ENCODE measurements at places on chromosomes 2 and 18.

DNA sequence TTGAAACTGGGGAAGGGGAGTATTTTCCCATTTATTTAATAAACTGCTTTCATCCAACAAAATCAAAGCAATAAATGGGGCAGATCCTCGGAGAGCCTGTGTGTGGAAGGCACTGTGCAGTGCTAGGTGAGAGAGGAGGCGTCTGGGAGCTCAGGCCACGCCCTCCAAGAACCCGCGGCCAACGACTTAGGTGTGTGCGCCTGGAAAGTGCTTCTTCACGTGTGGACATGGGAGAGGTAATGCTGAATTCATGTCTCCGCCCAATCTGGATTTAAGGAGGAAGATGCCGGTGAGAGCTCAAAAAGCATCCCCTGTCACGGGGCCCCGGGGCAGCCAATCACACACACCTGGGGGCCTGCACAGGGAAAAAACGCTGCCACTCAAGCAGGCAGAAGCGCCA is 77.4 kb downstream of the HDAC4 start:
- DNase-seq, result no peak

- no peak for DNase-seq
Measured at GRCh38 chr2:152483276-152484063, 148.5 kb downstream of the FMNL2 start.

- no peak for DNase-seq
Measured at GRCh38 chr2:101847661-101848339, 144.0 kb upstream of the IL1R2 start.

DNA sequence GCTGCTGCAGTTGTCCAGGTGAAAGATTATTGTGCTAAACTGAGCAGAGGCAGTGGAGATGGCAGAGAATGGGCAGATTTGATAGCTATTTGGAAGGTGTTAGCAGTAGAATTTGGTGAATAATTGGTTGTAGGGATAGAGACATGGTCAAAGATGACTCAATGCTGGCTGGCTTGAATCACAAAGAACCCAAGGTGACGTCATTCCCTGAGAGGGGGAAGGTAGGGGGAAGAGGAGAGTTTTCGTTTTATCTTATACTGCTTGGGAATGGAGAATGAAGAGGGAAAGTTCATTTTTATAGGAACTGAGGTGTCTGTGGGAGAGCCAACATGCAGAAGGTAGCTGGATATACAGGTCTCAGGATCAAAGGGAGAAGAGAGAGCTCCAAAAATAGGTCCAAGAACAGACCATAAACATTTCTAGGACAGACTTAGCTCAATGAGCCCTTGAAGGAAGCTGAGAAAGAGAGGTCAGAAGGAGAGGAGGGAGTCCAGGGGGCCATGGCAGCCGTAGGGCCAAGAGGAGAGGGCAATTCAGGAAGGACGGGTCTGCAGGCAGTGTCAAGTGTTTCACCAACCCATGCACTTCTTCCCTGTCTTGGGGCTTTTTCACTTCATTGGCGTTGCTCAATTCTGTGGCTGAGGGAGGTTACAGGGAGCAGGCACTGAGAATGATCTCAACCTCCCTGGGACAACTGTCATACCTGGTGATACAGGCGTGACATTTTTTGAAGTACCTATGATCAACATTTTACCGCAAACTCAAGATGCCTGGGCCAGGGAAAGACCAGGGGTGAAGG is 281.3 kb downstream of the TDRD15 start:
- no peak for DNase-seq

DNA sequence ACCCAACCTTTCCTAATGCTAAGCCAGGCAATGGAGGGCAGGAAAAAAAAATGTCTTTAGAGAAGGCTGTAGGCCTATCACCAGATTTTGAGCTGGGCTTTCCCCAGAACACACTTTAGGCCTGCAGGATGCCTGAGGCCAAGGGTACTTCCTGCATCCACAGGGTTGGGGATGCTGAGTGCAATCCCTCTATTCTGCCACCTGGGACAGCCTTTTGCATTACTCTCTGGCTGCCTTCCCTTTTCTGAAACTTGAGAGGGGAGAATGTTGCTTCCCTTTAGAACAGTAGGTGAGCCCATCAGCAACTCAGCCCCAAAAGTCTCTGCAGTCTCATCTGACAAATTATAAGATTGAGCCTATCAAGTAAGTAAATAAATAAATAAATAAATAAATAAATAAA is 195.2 kb downstream of the SLC8A1 start:
- DNase-seq, result no peak

DNA sequence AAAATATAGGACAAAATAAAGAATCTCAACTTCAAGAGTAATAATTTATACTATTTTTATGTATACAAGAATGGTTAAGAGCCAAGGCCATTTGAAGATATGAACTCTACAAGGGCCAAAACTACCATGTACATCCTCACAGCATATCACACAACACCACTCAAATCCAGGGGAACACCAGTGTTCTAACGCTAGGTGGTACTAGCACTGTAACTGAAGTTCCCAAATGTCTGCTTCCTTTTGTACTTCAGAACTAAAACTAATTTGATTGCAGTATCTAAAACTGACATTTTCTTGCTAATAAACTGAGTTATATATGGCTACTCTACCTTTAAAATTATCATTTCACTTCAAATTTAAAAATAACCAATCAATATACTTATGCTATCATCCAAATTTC is 47.0 kb downstream of the REV1 start:
- DNase-seq, result no peak

DNA sequence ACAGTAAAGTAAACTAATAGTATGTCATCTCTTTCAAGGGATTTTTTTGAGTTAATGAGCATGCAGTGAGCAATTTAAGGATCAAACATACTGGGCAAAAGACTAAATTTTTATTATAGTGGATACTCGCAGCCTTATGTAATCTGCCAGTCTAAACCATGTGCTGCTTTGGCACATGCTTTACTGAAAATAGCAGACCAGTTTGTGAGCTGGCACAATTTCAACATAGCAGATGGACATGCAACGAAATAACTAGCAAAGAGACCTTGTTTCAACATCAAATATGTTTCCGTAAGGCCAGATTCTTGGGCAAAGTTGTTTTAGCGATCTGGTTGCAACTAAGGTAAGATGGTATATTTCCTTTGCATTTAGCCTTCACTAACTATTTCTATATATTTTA is 807.3 kb downstream of the NR4A2 start:
- no peak for DNase-seq

DNA sequence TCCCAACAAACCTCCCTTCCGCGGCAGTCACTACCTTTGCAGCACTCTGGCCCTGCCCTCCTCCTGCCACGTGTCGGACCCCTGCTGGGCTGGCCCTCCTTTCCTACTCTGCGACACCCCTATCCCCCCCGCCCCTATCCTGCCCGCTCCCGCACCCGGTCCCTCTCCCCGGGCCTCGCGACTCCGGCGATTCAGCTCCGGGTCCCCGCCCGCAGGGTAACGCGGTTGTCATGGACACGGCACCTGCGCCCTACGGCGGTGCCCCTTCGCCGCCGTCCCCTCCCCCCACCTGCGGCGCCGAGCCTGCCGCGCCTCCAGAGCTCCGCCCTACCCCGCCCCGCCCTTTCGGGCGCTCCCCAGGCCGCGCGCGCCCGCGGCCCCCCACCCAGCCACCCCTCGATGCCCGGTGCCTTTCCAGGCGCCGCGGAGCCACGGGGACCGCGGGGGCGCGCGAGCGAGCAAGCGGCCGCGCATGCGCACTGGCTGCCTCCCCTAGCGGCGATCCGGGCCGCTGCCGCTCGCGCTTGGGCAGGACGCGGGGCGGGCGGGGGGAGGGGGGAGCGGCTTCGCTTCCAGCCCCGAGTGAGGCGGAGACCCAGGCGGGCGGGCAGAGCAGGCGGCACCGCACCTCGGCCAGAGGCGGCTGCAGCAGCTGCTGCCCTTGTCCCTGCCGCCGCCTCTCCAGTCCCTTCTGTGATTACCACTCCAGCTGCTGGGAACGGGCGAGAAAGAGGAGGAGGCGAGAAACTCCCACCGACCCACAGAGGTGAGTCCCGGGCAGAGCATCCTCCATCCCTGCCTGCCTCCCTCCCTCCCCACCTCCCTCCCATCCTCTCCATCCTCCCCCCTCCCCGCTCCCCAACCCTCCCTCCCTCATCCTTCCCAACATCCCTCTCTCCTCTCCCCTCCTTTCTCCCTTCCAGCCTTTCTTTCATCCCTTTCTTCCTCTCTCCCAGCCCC is at the start of gene CTNNA2:
Gene CTNNA2 (plus strand): TSS at position 610 of the 960 bp plus-strand sequence.
- DNase-seq, result peak; percentile 32

- no peak for DNase-seq
Measured at GRCh38 chr2:639703-640102, 37.5 kb downstream of the TMEM18 start.

- no peak for DNase-seq
Measured at GRCh38 chr2:73776381-73776780, 3.5 kb downstream of the DUSP11 start.

DNA sequence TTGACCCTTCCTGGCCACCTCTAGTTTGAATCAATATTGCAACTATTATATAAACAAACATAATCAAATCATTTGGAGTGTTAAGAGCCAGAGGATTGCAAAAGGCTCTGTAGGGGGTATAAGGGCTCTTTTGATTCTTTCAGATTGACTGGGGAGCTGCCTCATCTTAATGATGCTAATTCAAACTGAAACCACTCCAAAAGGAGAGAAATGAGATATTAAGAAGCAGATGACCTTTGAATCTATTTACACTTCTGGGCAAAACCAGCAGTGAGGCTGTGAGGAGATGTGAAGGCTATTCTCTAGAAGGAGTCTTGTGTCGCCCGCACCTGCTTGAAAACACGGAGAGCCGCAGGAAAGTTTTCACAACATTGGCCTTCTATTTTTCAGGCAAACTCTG is 311.2 kb upstream of the CRIM1 start:
- no peak for DNase-seq

DNA sequence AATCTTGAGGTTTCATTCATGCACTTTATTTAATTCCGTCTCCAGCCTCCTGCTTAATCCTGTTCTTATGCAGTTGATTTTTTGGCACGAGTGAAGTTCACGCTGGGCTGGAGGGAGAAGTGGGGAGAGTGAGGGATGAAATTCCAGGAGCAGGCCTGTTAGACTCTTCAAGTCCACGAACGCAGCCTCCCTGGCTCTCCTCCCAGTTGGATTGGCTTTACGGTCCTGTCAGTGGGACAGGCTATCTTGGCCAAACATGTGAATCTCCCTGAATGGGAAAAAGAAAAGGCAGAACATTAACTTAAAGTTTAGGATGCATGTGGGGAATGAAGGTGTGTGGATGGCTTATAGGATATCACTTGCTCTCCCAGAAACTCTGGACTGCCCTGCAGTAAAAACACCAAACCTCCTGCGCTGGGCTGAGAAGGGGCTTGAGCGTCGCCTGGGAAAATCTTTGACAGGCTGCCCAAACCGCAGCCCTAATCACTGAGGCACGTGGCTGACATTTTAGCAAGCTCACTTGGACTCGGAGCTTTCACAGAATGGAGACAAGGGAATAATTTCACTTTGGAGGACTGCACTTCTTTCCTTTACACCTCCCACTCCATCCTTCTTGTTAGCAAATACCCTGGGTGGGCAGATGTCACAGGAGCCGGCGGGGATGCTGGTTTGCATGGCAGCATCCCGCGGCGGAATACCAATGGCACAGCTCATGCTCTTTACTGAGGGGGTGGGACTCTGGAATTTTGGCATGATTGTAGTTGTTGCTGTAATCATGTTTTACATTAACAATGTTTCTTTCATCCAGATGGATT is 93.9 kb downstream of the ACKR3 start:
- no peak for DNase-seq

- no peak for DNase-seq
Measured at GRCh38 chr2:118668431-118669424, 178.7 kb downstream of the EN1 start.

DNA sequence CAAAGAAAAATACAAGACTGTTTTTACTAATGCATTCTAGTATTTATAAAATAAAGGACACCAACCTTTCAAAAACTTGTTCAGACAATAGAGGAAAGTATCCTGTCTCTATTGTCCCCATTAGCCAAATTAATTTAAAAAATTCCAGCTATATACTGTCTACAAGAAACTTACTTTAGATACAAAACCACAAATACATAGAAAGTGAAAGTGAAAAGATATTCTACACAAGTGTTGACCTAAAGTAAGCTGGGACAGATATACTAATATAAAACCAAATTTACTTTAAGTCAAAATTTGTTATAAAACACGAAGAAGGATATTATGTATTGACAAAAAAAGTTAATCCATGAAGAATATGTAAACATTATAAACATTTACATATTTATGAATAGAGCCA is 893.3 kb upstream of the TMEFF2 start:
- DNase-seq, result no peak

DNA sequence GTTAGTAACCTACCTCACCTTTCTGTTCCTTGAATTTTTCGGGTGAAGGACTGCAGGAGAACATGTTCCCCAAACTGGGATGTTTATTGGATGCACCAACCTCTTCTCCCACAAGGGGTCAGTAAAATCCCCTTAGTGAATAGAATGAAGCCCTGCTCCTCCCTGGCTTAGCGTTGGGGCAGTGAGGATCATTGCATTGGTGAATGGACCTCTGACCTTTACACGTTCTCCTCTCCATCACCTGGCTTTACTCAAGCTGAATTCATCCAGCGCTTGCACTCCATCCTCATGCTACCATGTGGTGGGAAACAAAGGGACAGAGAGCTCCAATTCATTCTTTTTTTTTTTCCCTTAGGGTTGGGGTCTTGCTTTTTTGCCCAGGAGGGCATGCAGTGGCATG is 157.2 kb downstream of the MIB1 start:
- DNase-seq, result peak; percentile 43

GRCh38 chr2:169684135-169684565 is 10.1 kb downstream of the CFAP210 start:
- DNase-seq, result no peak

DNA sequence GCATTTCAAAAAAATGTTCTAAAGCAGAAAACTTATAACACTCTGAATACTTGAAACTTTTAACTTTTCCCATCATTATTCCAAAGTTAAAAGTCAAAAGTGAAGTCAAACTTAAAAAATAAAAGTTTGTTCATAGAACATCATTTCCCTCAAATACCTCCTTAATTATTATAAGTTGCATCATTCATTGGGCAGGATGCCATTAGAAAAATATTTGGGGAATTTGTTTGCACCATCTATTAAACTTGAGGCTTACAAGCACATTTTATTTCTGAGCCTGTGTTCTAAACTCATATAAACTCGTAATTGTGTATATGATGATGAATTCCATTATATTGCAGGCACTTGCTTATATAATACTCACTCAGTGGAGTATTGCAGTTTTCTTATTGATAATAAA is 588.0 kb upstream of the NRXN1 start:
- no peak for DNase-seq

- no peak for DNase-seq
Measured at GRCh38 chr2:233058717-233059546, 1.2 kb upstream of the INPP5D start.

GRCh38 chr2:196383799-196384198 is 212.4 kb upstream of the STK17B start:
- DNase-seq, result no peak
